ENCODE measurements at places on chromosomes 6 and 20. TPM values are rescaled to one million over a fixed set of nuclear protein-coding genes. Genes with fewer than 3 reads are reported as not detected.

RNF39 gene
- total RNA-seq = 0.85 TPM

DNA sequence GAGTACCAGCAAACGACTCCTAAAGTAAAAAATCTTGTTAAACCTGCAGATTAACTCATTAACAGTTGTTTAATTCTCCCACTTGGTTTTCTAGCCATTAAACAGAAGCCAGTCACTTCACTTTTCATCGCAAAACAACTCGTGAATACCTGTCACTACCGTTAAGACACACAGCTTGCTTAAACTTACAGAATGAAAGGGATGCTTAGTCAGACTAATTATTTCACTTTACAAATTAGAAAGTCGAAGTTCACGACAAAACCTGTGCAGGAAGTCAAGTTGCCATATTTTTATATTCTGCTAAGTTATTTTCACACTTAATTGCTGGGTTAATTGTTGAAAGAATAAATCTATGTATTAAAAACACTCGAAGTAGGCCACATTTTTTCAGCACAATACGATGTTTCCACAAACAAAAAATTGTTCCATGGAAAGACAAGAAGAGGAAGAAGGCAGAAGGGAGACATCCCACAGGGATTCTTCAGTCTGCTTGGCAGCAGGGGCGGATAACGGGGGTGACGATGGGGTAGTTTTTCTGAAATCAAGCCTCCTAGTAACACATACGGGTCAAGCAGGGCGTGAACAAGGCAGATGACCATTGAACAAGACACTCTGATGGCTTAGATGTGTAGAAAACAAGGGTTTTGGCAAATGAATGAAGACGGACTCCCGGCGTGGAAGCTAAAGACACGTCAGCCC lies 933 bp downstream of the SSR1 start:
- H3K36me3 ChIP-seq = peaks cover 30% of the 10 kb centered on the region
- H3K4me3 ChIP-seq = peak overlapping the region; percentile 91

GRCh38 chr20:57628047-57628961 lies 8.1 kb upstream of the ZBP1 start:
- H3K27ac ChIP-seq = no peak overlapping the region
- no peak overlapping the region for H3K4me3 ChIP-seq
- no peaks in the 10 kb centered on the region for H3K27me3 ChIP-seq
- DNase-seq = no peak
- peaks cover 8% of the 10 kb centered on the region for H3K4me1 ChIP-seq

ETV7 gene
- total RNA-seq = 0.19 TPM

PPDPF gene
- total RNA-seq = 141 TPM

WFDC10B gene
- not detected for total RNA-seq

GRCh38 chr20:53643031-53643832 lies 49.6 kb upstream of the ZNF217 start:
- no peaks in the 10 kb centered on the region for H3K36me3 ChIP-seq
- DNase-seq = no peak
- H3K27me3 ChIP-seq = no peaks in the 10 kb centered on the region
- peaks cover 22% of the 10 kb centered on the region for H3K4me1 ChIP-seq
- no peak overlapping the region for H3K27ac ChIP-seq

MYBL2 gene
- total RNA-seq = 95.3 TPM

GRCh38 chr6:47292944-47293343 lies 16.8 kb downstream of the TNFRSF21 start:
- no peak for DNase-seq
- H3K4me3 ChIP-seq = no peak overlapping the region
- no peaks in the 10 kb centered on the region for H3K36me3 ChIP-seq
- H3K27me3 ChIP-seq = no peaks in the 10 kb centered on the region
- no peak overlapping the region for H3K27ac ChIP-seq
- peaks cover 74% of the 10 kb centered on the region for H3K4me1 ChIP-seq

- H3K27me3 ChIP-seq = no peaks in the 10 kb centered on the region
- no peak overlapping the region for H3K27ac ChIP-seq
- no peak overlapping the region for H3K4me3 ChIP-seq
- H3K4me1 ChIP-seq = no peaks in the 10 kb centered on the region
- no peak for DNase-seq
Observed at GRCh38 chr6:45351667-45352066, 23.5 kb downstream of the RUNX2 start.

- H3K27me3 ChIP-seq = no peaks in the 10 kb centered on the region
- DNase-seq = no peak
Observed at GRCh38 chr6:44381739-44382138, 5.8 kb upstream of the CDC5L start.

DNA sequence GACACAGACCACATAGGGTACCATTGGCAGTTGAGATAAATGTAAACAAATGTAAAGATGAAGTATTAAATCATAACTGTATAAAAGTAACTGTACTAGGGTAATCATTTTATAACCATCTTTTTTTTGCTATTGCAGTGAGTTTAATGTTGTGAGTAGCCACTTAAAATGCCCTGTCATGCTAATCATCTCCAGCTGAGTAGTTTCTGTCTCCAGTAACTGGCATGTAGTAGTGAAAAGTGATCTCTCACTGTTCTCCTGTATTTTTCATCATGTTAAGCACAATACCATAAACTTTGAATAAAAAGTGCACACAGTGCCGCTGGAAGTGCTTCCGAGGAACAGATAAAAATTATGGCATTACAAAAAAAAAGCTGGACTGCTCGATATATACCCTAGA lies 45.0 kb upstream of the OPRM1 start:
- DNase-seq = no peak
- no peaks in the 10 kb centered on the region for H3K4me1 ChIP-seq
- no peaks in the 10 kb centered on the region for H3K27me3 ChIP-seq
- no peak overlapping the region for H3K4me3 ChIP-seq

C20orf141 gene
- total RNA-seq = not detected

DNA sequence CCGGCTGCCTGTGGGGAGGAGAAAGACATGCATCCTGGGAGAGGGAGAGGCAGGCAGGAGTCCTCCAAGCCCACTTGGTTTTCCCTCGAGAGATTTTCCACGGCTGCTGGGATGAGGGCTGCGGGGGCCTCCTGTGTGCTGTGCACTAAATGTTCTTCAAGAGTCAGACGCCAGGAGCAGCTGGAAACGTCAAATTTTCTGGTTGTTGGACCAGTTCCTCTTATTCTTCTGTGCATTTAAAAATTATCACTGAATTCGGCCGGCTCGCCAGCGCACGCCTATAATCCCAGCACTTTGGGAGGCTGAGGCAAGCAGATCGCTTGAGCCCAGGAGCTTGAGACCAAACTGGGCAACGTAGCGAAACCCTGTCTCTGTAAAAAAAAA lies 32.8 kb upstream of the NTSR1 start:
- no peak for DNase-seq
- H3K27ac ChIP-seq = no peak overlapping the region
- H3K4me1 ChIP-seq = no peaks in the 10 kb centered on the region
- no peaks in the 10 kb centered on the region for H3K27me3 ChIP-seq
- H3K36me3 ChIP-seq = no peaks in the 10 kb centered on the region

GRCh38 chr6:17983730-17984129 lies 3.7 kb downstream of the KIF13A start:
- peaks cover 40% of the 10 kb centered on the region for H3K4me1 ChIP-seq
- no peak overlapping the region for H3K4me3 ChIP-seq
- H3K36me3 ChIP-seq = peaks cover 3% of the 10 kb centered on the region

GRCh38 chr6:115896538-115897129 lies 164.1 kb downstream of the FRK start:
- DNase-seq = peak; percentile 51
- no peak overlapping the region for H3K27ac ChIP-seq
- H3K4me1 ChIP-seq = no peaks in the 10 kb centered on the region
- H3K36me3 ChIP-seq = no peaks in the 10 kb centered on the region

- H3K4me1 ChIP-seq = no peaks in the 10 kb centered on the region
- no peak overlapping the region for H3K4me3 ChIP-seq
- H3K27me3 ChIP-seq = no peaks in the 10 kb centered on the region
Observed at GRCh38 chr6:87736809-87737540, 34.9 kb upstream of the AKIRIN2 start.

MEA1 gene
- 70.5 TPM for total RNA-seq

DNA sequence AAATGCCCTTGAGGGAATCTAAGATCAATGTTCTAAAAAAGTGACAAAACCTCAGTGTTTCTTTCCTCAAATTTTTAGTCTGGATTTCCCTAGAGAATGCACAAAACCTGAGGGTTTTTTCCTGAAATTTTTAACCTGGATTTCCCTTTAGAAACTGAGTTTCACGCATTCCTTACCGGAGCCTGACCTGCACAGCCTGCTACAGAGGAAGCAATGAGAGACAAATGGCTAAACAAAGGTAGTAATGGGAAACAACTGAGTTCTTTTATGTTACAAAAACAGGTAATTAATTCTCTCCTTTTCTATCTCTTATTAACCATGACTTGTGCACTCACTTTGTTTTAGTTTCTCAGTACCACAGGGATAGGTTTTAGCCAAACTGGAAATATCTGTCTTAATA lies 281.7 kb upstream of the NT5E start:
- no peak overlapping the region for H3K27ac ChIP-seq
- no peak overlapping the region for H3K4me3 ChIP-seq
- H3K27me3 ChIP-seq = no peaks in the 10 kb centered on the region
- H3K36me3 ChIP-seq = no peaks in the 10 kb centered on the region
- peaks cover 10% of the 10 kb centered on the region for H3K4me1 ChIP-seq
- DNase-seq = peak; percentile 8

DNA sequence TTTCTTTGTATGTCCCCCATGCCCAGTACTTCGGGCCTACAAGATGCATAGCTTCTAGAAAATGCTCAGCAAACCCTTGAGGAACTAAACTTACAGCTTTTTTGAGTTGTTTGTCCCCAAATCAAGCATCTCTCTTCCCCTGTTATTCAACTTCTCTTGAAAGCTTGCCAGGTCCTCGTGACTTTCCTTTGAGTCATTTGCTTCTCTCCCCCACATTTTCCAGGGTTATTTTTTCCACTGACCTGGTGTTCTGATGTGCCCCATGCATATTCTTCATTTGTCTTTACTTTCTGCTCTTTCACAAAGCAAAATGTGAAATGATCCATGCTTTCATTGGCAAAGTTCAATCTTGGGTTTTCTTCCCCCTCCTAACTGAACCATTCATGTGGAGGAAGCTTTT lies 204.8 kb downstream of the TFAP2A start:
- H3K4me1 ChIP-seq = no peaks in the 10 kb centered on the region
- DNase-seq = no peak
- H3K27me3 ChIP-seq = no peaks in the 10 kb centered on the region

PTPRT gene
- total RNA-seq = not detected

DNA sequence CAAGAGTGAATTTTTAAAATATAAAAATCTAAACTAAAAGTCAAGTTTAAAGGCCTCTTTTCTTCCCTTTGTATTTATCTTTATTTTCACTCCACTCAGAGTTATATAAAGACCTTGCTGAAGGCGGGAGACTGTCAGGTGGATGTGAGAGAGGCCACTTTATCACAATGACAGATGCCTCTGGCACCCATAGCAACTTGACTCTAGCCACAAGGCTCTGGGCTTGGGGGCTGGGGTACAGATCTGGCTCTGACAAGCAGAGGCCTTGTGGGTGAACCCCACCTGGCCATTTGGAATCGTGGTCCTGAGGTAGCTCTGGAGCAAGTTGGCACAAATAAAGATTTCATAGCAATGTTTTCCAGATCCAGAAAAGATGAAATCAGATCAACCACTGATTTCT lies 417.2 kb downstream of the RFPL4B start:
- no peaks in the 10 kb centered on the region for H3K4me1 ChIP-seq
- no peak overlapping the region for H3K4me3 ChIP-seq
- no peaks in the 10 kb centered on the region for H3K36me3 ChIP-seq
- no peaks in the 10 kb centered on the region for H3K27me3 ChIP-seq
- DNase-seq = no peak

SRMS gene
- 0.50 TPM for total RNA-seq

TASP1 gene
- total RNA-seq = 8.0 TPM

PBOV1 gene
- total RNA-seq = not detected

- H3K4me3 ChIP-seq = no peak overlapping the region
- DNase-seq = peak; percentile 23
- H3K27me3 ChIP-seq = no peaks in the 10 kb centered on the region
- H3K27ac ChIP-seq = peak overlapping the region; percentile 34
- H3K36me3 ChIP-seq = no peaks in the 10 kb centered on the region
- peaks cover 7% of the 10 kb centered on the region for H3K4me1 ChIP-seq
Observed at GRCh38 chr6:35544769-35545361, 32.2 kb upstream of the TULP1 start.

- peaks cover 53% of the 10 kb centered on the region for H3K4me1 ChIP-seq
- no peaks in the 10 kb centered on the region for H3K27me3 ChIP-seq
- H3K27ac ChIP-seq = peak overlapping the region; percentile 57
- DNase-seq = peak; percentile 88
- peaks cover 30% of the 10 kb centered on the region for H3K36me3 ChIP-seq
Observed at GRCh38 chr20:10637563-10637962, 36.2 kb downstream of the JAG1 start.

DYNLT2 gene
- total RNA-seq = 3.3 TPM

TREM2 gene
- not detected for total RNA-seq

DNA sequence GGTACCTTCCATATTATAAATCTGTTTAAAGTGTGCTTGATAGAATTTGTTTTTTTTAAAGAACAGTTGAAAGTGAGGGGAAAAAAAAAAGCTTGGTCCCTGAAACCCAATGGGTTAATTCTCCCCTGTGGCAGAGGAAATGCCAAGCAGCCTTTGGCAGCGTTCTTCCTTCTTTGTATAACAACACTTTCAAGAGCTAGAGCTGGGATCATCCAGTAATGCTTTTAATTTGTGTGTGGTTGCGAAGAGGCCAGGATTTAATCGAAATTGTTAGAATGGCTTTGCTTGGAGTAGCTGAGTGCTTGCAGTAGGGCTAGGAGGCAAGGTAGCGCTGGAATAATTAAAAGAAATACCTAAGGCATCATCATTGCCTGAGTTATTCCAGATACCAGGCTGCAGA lies 692.0 kb downstream of the DHX35 start:
- DNase-seq = no peak
- no peaks in the 10 kb centered on the region for H3K27me3 ChIP-seq
- no peaks in the 10 kb centered on the region for H3K4me1 ChIP-seq
- no peak overlapping the region for H3K27ac ChIP-seq
- H3K4me3 ChIP-seq = no peak overlapping the region

GRCh38 chr6:108133594-108134179 lies 32.1 kb upstream of the NR2E1 start:
- H3K4me3 ChIP-seq = peak overlapping the region; percentile 44
- peaks cover 24% of the 10 kb centered on the region for H3K4me1 ChIP-seq
- peaks cover 88% of the 10 kb centered on the region for H3K27me3 ChIP-seq
- no peaks in the 10 kb centered on the region for H3K36me3 ChIP-seq

DNA sequence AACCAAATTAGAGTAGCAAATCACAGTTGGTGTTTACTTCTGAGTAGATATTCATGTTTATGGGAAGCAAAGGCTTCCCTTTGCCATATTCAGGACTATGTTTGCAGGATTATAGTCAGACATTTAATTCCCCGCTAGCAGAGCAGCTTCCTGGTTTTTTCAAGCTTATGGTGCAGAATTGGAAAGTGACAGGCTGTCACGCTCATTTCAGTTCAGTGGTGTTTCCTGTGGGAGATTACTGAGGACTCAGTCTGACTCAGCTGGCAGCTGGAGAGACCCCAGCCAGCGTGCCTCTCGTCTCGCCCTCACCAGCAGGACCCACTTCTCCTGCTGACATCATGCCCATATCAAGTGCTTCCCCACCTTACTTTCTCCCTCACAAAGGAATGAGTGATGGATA lies 85.1 kb downstream of the LYRM2 start:
- no peaks in the 10 kb centered on the region for H3K27me3 ChIP-seq
- H3K36me3 ChIP-seq = no peaks in the 10 kb centered on the region
- DNase-seq = no peak
- no peak overlapping the region for H3K27ac ChIP-seq
- peaks cover 21% of the 10 kb centered on the region for H3K4me1 ChIP-seq

TTBK1 gene
- total RNA-seq = 1.2 TPM
